GM23338 (cell line): ENCODE measurements at places on chromosomes 12 and 14.

DNA sequence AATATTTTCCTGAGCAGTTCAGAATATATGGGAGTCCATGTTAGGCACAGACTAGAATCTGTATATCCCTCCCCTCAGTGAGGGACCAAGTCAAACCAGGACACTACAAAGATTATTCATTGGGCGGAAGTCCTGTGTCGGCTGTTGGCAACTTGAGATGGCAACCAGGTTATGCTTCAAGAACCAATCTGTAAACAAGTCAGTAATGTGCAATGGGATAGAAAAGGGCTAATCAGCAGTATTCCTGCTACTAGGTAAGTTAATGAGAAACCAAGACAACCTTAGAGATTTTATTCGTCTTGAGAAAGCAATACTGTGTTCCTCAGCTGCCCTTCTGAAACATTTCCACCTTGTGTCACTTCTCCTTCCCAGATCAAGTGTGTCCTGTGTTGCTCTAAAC lies 26.4 kb downstream of the ARG2 start:
- no peak for DNase-seq

GRCh38 chr12:124432376-124432775 lies 135.0 kb downstream of the NCOR2 start:
- no peak for DNase-seq

GRCh38 chr14:74207943-74208342 lies 31.3 kb upstream of the VSX2 start:
- DNase-seq: peak; percentile 86

DNA sequence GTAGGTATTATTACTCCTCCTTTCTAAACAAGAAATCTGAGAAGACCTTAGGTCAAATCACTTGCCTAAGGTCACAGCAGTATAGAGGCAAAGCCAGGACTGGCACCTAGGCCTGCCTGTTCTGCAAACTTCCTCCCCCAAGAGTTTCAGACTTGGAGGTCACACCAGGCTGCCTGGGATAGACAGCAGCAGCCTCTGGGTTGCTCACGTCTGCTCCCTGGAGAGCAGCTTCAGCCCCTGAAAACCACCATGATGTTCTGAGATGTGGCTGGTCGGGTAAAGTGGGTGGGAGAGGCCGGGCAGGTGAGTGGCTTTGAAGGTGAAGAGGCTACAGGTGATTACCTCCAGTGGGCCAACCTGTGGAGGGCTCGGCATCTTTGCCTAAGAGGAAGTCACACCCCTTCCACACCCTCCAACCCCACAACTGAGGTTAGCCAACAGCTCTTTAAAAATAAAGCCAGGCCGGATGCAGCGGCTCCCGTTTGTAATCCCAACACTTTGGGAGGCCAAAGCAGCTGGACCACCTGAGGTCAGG lies 37.0 kb upstream of the PNMA1 start:
- DNase-seq: no peak

DNA sequence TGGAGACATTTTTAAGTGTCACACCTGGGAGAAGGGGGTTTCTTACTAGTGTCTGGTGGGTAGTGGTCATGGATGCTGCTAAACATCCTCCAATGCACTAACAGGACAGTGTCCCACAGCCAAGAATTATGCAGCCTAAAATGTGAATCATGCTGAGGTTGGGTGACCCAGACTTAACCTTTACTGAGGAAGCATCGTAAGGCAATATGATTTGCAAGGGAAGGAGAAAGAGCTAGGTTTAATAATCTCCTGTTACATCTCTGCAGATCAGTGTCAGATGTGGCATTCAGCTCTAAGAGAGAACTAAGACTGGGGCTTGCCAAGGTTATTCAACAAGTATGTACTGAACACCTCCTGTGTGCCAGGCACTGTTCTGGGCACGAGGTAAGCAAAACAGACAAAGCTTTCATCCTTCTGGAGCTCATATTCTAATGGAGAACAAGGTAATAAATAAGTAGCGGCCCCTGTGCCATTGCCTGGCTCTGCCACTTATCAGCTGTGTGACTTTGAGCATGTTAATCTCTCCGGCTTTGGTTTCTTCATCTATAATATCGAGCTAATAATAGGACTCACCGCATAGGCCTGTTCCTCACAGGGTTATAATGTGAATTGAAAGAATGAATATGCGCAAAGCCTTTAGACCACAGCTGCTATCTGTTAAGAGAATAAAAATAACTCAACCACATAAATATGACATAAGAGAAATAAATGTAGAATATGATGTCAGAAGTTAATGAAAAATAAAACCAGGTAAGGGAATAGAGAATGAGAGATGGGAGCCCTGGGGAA lies 13.5 kb upstream of the GOLGA5 start:
- no peak for DNase-seq

- no peak for DNase-seq
Measured at GRCh38 chr14:81473456-81474147, 60.1 kb downstream of the SEL1L start.

GRCh38 chr12:110115675-110116074 lies 8.5 kb upstream of the IFT81 start:
- DNase-seq: no peak

DNA sequence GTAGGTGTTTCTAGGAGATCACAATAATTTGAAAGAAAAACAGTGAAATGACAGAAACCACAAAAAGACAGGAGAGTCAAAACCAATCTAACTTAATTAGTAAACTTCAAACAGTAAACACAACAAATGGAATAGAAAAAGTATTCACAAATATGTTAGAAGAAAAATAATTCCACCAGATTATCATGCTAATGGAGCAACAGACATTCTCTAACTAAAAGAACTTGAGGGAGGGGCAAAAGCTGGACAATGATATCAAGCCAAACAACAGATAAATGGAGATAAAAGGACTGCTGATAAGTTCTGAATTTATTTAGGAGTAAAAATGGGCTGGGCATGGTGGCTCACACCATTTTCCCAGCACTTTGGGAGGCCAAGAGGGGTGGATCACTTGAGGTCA lies 28.7 kb downstream of the CRY1 start:
- DNase-seq: no peak

GRCh38 chr14:27190296-27190695 lies 592.5 kb upstream of the NOVA1 start:
- no peak for DNase-seq

DNA sequence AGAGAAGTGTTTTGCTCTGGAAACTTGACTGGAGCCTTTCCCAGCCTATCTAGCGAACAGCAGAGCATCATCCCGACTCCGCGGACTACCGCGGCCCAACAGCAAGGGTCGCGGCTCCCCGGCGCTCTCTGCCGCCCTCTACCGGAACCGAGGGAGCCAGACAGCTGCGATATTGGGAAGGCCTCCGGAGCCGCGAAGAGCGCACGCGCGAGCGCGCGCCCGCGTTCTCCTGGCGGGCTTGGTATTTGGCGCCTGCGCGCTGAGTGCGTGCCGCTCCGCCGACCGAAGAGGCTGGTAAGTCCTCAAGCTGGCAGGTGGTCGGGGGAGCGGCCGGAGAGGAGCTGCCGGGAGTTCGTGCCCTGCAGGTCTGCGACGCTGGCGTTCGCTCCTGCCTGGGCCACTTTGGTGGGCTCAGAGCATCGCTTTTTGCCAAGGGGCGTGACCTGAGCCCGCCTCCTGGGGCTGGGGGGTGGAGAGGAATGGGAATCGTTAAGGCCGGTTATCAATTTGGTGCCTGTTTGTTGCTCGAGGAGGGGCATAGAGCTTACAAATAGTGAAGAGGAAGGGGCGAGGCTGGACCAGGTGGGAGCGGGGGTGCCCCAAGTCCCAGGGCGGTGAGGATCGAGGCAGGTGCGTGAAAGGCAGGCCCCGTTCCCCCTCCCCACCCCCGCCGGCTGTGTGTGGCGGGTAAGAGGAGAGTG lies at the start of gene TMEM106C:
TSS of gene TMEM106C (plus strand) at position 257 of the 701 bp plus-strand sequence. CDS start 641 bp downstream, outside the sequence.
- DNase-seq: peak; percentile 95

- no peak for DNase-seq
Measured at GRCh38 chr12:114799574-114800487, 115.9 kb upstream of the TBX3 start.

DNA sequence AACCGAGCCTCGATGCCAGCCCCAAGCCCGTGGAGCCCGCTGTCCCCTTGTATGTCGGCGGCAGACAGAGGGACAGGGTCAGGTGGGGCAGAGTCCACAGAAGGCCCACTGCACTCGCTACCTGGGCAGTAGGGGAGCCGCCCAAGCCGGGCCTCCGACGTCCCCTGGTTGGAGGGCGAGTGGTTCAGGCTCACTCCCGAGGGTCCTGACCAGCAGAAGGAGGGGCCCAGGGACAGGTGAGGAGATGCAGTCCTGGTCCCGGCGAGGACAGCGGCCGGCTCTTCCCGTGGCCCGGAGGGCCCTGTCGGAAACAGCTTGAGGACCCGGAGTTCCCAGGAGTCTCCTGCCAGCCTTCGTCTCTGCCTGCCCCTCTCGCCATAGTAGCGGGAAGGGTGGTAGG lies 216.7 kb upstream of the SFSWAP start:
- no peak for DNase-seq

DNA sequence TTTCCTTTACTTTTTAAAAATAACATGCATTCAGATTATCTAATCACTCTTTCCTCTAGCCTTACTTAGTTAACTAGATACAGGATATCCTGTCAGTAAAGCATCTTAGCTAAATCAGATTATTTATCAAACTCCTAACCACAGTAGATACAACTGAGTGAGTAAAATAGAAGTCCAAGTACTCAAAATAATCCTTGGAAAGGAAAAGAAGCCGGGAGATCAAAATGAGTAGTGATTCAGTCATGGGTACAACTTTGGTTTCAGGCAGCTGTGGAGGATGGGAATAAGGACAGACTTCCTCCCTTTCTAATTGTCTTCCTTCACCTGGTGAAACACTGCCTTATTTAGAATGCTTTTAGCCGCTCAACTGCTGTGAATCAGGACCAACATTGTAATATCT lies 29.4 kb downstream of the GNG2 start:
- no peak for DNase-seq

- DNase-seq: no peak
Measured at GRCh38 chr12:16474801-16475200, 127.4 kb downstream of the MGST1 start.
